ENCODE measurements at places on chromosomes 3 and 15. TPM values are rescaled to one million over a fixed set of nuclear protein-coding genes. Genes with fewer than 3 reads are reported as not detected.

GRCh38 chr3:124273651-124274050 lies 281.7 kb upstream of the ROPN1 start:
- DNase-seq: no peak

- DNase-seq: no peak
Measured at GRCh38 chr3:120475722-120476377, 25.1 kb upstream of the FSTL1 start.

- no peak for DNase-seq
Measured at GRCh38 chr3:125050488-125051090, 5.2 kb downstream of the HEG1 start.

- no peak for DNase-seq
Measured at GRCh38 chr15:94965593-94965992, 734.2 kb downstream of the MCTP2 start.

GRCh38 chr3:38150780-38151528 lies 12.5 kb downstream of the MYD88 start:
- no peak for DNase-seq

DNA sequence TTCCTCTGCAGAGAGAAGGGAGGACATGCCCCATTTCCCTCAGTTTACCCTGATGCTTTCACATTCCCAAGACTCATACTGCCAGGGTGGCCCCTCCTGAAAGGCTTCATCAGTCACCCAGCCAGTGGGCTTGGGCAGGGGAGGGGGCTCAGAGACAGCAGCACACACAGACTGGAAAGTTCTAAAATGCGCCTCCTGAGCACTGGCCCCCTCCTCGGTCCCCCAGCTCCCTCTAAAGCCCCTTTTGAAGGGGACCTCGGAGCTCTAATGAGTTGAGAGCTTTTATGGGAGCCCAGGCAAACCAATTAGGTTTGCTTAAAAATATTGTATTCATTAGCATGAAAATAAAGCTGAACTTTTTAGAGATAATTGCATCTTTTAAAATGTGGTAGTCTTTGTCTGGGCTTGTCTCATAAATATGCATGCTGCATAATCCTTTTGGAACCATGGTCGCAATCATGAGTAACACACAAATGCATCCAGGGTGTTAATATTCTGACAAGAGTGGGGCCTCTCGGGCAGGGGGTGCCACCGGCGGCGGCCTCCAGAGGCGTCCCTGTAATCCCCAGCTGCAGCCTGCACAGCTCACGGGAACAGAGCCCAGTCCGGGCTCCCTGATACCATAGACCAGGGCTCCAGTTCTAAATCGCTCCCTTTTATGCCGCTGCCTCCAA lies 78.5 kb downstream of the RPLP1 start:
- DNase-seq: no peak

DNA sequence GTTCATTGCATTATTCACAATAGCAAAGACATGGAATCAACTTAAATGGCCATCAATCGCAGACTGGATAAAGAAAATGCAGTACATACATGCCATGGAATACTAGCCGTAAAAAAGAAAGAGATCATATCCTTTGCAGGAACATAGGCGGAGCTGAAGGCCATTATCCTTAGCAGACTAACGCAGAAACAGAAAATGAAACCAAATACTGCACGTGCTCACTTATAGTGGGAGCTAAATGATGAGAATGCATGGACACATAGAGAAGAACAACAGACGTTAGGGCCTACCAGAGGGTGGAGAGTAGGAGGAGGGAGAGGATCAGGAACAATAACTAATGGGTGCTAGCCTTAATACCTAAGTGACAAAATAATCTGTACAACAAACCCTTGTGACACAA lies 57.9 kb downstream of the RASA2 start:
- DNase-seq: no peak

DNA sequence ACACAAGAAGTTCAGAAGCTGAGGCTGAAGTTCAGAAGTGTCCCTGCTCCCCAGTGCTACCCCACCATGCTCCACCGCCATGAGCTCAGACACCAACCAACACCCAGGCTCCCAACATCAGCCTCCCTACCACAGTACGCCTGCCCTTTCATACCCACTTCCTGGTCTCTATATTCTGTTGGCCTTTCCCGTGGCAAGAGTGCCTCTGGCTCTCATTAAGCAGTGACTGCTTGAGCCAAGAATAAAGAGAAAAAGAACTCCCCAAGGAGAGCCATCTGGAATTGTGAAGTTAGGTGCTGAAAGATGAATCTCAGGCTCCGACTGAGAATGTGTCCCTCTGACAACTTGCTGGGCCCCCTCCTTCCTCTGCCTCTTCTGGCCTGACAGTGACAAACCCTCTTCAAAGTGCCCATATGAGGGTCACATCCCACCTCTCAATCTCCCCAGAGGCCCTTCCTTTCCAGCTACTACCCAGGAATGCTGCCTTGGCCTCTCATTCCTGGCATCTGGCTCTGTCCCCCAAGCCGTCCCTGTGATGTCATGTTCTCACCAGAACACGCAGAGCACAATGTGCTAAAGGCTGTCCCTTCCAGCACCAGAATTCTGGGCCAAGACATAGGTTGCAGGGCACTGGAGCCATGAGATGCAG lies 306.8 kb downstream of the NTRK3 start:
- no peak for DNase-seq

DNA sequence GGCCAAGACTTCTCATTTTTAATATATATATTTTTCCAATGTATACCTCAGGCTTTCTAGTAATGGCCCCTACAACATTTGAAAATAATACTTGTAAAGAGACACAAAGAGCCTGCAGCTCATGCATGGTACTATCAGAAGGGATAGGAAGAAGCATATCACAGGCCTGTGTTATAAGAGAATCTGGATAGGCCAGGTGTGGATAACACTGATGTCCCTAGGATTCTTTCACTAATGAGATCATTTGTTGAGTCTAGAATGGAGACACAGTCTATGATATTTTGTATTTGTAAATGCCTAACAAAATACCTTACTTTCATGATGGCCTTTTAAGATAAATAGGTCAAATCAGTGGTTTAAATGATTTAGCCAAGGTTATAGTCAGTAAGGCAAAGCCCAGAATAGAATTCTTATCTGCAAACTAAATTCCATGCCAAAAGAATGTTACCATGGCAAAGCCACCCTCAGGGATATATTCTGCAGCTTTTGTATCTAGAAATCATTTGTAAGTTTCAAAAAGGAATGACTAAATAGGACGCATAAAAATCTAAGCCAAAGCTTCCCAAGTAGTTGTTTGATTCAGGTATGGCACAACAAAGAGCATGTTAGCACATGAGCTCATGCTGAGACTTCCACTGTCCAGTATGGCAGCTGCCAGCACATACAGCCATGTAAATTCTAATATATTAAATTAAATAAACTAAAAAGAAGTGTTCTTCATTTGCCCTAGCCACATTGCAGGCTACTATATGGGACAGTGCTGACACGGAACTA lies 10.0 kb downstream of the DCP1A start:
- no peak for DNase-seq

- DNase-seq: no peak
Measured at GRCh38 chr3:143855183-143855582, 6.9 kb upstream of the SLC9A9 start.

EPB42 gene
- polyA plus RNA-seq: not detected

RHOV gene
- 0.49 TPM for polyA plus RNA-seq

LRRC58 gene
- 5.8 TPM for polyA plus RNA-seq

UBAP1L gene
- 1.8 TPM for polyA plus RNA-seq

ECE2 gene
- 0.03 TPM for polyA plus RNA-seq

GUCA1C gene
- not detected for polyA plus RNA-seq
